ENCODE measurements at places on chromosomes 16 and 17.

DNA sequence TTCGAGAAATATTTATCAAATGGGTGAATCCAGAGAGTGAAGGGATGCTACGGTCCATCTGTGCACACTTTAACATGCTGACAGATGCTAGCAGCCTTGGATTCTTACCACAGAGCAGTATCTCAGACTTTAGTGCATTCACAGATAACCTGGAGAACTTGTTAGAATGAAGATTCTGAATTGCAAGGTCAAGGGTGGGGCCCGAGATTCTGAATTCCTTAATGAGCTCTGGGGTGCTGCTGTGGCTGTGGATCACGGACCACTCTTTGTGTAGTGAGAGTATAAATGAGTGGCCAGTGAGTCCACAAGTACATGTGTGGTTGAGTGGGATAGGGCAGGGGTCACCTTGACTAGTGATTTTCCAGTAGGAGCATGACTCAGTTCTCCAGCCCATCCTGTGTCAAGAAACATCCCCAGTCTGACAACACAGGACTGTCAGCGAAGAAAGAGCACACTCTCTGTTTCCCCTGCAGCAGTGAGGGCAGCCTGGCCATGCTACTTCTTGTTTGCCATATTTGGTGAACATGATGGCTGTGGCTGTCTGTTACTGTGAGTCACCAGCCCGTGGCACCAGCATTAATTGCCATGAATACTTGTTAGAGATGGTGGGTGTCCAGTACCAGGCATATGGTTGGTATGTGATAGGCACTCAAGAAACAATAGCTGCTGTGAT, 13.0 kb upstream of the SALL1 start:
- ATAC-seq = no peak

DNA sequence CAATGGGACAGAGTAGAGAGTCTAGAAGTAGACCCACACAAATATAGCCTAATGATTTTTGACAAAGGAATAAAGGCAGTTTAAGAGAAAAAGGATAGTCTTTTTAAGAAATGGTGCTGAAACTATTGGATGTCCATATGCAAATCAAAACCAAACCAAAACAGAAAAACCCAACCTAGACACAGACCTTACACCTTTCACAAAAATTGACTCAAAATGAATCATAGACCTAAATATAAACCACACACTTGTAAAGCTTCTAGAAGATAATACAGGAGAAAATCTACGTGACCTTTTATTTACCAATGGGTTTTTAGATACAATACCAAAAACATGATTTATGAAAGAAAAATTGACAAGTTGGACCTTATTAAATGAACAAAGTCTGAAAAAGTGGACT, 66.4 kb upstream of the MPHOSPH6 start:
- ATAC-seq = no peak

DNA sequence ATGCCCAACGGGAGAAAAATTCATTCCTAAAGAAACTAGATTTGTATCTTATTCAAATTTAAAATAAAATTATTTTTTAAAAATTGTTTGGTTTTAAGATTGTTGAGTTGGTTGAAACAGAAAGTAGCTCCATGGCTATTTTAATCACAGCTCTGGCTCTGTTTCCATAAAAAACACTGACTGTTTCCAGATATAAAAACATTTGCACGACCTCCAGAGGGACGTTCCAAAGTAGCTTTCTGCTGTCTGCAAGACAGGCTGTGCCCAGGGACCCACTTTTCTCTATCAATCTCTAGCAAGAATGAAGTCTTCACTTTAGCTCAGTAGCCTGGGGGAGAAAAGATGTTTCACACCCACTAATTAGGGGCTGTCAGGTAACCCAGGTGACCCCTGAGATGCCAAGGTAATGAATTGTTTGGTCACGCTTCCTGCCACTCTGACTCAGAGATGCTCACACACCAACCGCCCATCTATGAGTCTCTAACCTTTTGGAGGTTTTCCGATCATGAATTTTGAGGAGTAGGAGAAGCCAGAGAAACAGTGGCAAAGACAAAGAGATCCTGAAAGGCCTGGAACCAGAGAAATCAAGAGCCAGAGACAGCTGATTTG, 220.1 kb upstream of the SOX9 start:
- ATAC-seq = peak; percentile 31

GRCh38 chr16:714079-714478, 839 bp upstream of the METRN start:
- ATAC-seq = no peak

Measured in esophagus mucosa (tissue), 1 donor.